Kasumi-1 (cell line): ENCODE measurements at places on chromosomes 6 and 20.

DNA sequence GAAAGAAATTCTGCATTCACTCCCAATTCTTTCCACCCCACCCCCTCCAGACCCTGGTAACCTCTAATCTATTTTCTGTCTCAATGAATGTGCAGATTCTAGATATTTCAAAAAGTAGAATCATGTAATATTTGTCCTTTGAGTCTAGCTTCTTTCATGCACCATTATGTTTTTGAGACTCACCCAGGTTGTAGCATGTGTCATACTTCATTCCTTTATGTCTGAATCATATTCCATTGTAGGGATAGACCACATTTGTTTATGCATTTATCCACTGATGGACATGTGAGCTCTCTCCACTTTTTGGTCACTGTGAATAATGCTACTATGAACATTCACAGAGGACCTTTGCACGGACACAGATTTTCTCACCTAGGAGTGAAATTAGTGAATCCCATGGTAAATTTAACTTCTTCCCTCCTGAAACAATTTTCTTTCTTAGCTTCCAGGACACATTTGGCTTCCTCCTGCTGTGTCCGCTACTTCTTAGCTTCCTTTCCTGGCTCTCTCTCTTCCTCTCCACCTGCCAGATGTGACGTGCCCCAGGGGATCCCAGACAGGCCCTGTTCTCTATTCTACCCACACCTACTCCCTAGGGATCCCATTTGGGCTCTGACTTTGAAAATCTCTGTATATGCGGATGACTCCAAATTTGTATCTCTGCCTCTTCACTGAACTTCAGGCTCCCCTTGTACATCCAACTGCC is 24.1 kb upstream of the ARFGEF2 start:
- no peak for DNase-seq

GRCh38 chr20:57369596-57369995 is 18.5 kb downstream of the RAE1 start:
- DNase-seq = peak; percentile 63

DNA sequence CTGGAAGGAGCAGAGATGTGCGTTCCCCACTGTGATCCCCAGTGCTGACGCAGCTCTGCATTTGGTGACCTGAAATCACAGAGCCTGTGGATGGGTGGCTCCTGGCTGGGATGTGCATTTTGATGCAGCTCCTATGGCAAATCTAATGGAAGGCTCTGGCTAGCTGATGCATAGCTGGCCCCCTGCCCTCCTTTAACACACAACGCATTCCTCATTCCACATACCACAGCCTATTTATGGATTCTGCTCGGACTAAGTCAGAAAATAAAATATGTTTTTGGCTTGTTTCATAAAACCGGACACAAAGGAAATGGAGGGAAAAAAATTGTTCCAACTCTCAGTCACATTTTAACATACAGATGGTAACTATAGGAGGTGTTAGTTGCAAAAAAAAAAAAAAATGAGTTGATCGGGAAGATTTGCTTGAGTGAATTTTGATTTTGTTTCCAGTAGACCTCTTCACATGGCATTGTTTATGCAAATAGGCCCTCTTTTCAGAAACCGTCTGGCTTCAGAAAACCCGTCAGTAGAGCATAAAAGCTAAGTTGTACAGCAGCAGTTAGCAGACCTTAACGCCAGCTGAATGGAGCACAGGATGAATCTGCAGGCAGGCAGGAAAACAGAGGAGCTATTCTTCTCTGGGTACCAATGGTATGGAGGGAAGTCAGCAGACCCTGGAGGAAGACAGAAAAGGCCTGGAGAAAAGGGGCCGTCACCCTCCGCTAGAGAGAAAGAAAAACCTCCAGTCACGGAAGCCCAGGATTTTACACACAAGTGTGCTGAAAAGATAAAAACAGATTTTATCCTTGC is 215.4 kb downstream of the HDGFL1 start:
- no peak for DNase-seq

- DNase-seq = peak; percentile 8
Observed at GRCh38 chr20:35055445-35056276, 36.9 kb downstream of the TRPC4AP start.

DNA sequence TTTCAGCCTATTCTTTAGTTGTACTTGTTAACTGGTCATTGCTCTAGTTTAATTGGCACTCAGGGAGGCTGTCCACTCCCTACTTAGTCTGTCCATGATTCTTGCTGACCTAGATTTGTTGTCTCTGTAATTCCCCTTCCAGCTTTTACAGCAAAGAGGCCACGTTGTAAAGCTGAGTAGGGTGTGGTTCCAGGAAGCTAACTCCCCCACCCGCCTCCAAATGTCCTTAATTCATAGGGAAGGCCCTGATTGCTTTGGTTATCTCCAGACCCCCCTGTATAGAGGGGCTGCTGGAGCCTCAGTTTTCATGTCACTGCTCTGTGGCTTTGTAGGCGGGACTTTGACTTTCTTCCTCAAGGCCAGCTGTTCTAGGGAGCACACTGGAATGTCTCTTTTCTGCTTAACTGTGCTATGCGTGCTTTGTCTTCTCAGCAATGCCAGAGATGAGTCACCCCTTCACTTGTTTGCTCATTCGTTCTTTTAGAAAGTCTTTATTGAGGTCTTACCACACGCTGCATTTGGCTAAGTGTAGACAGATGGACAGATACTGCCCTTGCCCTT is 175.1 kb upstream of the JAG1 start:
- DNase-seq = no peak

- DNase-seq = peak; percentile 75
Observed at GRCh38 chr6:26021001-26021349, 58.4 kb downstream of the TRIM38 start.

- no peak for DNase-seq
Observed at GRCh38 chr6:110140650-110141049, 38.8 kb downstream of the WASF1 start.

GRCh38 chr6:22146678-22146930 is 150.2 kb downstream of the PRL start:
- no peak for DNase-seq

GRCh38 chr6:31651602-31652191 is 764 bp downstream of the BAG6 start:
- DNase-seq = peak; percentile 71

- DNase-seq = peak; percentile 27
Observed at GRCh38 chr6:125746731-125747588, 2.5 kb upstream of the HEY2 start.

- no peak for DNase-seq
Observed at GRCh38 chr6:86715676-86716075, 221.7 kb upstream of the HTR1E start.

GRCh38 chr6:127030836-127031235 is 87.6 kb upstream of the RSPO3 start:
- no peak for DNase-seq

DNA sequence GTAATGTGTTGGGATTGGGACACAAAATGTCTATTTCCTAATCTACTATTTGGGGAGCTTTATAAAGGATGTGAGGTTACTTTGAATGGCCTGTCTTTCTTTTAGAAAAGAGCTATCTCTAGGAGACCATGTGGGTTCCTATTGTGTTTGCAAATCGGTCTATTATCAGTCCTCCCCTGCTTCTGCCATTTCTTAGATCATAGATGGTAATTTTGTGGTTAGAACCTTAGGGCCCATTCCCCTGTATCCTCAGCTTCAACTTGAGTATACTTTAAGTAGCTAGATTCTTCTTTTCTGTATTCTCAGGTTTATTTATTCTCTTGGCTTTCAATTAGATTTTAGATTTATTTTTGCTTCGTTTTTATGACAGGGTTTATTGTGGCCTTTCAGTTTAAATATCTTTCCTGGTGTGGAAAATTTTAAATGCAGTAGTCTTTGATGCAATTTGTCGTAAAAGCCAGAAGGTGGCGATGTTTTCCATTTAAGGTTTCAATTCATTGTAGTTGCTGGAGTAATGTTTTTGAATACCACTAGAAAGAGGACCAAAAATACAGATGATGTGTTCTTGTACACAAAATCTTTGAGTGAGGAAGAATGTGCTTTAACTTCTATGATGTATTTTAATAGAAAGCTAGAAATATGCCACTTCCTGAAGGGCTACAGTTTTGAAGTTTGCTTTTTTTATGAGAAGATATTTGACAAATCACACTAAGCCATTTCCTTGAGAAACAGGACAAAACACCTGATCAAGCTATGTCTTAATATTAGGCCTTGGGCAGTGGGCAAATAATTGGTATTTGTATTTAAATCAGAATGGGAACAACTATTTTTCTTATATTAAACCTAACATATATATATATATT is 20.3 kb downstream of the TBPL1 start:
- DNase-seq = peak; percentile 89

DNA sequence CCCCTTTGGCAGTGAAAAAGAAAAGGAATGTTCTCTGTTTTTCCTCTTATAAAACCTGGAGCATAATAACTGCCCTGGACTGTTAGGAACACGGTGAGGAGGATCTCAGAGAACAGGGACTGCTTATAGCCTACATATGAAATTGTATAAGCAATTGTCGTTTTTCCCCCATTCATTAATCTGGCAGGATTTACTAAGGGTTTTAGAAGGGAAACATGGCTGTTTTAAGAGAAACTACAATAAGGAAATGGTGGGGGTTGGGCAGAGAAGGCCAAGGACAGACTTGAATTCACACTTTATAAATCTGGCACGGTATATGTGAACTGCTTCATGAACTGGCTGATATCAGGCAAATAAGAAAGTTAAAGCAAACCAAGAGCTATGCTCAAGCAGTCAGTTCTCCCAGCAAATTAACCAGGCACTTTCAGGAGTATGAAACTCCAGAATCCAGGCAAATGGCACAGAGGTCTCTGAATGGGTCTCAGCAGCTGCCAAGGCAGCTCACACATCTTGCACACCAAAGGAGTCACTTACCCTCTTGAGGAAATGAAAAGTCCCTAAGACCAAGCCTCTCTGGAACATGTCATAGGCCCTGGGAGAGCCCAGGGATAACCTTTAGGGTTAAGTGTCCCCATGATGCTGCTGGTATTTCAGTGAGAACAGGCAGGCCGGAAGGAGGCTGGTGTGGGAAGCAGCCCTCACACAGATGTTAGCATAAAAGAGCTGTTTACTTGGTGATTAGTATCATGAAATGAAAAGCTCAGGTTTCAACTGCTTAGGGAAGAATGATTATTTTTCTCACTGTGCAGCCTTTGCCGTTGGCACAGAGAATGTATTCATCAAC is 260.5 kb upstream of the MARCKS start:
- DNase-seq = no peak

DNA sequence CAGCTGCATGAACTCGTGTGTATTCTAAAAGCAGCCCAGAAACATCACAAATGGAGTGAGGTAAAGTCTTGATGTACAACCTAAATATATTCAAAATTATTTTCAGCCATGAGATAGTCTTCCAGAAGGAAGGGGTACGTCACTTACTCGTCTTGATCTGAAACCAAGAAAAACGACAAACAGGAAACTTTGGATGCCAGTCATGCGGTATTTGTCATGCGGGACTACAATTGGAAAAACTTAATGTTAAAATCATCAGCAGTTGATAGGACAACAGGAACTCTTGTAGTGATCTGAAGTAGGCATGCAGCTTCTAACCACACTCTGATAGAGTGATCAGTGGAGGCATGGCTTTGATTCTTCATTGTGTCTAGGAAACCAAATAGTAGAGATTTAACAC is 29.7 kb downstream of the FAM217A start:
- no peak for DNase-seq

GRCh38 chr6:10695086-10695657 is 400 bp downstream of the PAK1IP1 start:
- DNase-seq = no peak

DNA sequence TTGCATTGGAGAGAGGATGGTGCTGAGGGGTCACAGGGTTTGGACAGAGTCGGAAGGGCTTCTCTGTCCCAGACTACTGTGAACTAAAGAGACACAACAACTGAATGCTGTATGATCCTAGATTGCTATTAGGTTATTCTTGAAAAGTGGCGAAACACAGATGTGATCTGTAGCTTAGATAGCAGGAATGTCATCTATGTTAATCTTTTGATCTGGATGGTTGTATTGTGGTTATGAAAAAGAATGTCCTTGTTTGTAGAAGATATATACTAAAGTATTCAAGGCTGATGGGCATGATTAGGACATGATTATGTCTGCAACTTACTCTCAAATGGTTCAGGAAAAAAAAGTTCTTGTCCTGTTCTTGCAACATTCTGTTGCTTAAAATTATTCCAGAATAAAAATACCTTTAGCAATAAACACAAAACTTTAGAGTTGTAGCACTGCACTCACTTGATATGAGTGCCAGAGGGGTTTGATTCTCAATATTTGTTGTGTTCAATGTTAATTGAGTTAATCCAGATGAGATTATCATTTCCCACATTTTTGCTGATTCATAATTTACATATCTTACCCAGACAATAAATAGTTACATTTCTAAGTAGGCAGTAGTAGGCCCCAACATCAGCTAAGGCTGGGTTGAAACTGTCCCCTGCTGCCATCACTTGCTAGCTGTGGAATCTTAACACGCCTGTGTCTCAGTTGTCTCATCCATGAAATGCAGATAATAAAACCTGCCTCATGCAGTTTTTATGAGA is 645.2 kb downstream of the KIF16B start:
- DNase-seq = no peak

- no peak for DNase-seq
Observed at GRCh38 chr6:13500264-13500663, 12.9 kb upstream of the GFOD1 start.

DNA sequence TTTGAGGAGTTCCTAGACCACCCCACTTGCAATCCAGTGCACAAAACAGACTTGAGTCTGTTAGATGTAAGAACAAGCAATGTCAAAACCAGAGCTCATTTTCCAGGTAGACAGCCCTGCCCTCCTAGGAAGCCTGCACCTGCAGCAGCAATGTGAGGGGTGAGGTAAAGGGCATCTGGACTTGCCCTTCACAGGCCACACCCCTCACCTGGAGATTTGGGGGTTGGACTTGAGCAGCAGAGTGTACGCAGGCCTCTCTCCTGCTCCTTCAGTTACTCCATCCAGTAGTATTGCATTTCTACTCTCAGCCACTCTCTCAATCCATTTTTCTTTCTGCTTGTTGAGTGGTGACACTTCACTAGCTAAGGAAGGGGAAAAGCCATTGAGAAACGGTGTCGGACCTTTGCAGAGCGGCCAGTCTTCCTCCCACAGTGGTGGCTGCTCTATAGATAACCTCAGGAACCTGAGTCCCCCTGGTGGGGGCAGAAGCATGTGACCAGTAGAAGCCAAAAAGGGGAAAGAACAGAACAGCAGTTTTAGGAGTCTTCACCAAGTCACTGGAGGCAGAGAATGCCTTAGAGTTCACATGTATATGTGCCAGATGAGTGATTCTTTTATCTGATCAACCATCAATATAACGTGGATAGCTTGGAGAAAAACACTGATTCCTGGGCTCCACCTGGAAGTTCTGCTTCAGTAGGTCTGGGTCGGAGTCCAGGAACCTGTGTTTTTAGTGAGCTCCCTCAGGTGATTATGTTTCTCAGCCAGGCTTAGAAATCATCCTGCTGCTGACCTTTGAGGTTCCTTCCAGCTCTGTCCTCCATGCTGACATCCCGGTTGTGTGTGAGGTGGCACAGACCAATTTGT is 28.0 kb downstream of the ARFGEF2 start:
- no peak for DNase-seq
